ENCODE measurements at places on chromosomes 4 and X.

GRCh38 chr4:37169956-37170355 is 74.6 kb upstream of the NWD2 start:
- DNase-seq = no peak

DNA sequence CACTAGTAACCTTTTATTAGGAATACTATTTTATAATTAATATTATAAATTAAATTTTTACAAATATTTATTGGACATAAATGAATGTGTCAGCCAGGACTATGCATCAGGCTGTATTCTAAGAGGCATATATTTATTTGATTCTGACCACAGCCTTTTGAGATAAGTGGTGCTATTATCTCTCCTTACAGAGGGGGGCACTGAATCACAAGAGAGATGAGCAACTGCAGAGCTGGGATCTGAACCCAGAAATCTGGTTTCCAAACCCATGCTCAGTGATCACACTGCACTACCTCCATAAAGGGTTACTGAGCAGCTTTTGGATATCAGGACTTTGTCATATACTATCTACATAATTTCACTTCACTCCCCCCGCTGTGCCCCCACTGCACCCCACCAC is 322.0 kb downstream of the TMA16 start:
- DNase-seq = no peak

DNA sequence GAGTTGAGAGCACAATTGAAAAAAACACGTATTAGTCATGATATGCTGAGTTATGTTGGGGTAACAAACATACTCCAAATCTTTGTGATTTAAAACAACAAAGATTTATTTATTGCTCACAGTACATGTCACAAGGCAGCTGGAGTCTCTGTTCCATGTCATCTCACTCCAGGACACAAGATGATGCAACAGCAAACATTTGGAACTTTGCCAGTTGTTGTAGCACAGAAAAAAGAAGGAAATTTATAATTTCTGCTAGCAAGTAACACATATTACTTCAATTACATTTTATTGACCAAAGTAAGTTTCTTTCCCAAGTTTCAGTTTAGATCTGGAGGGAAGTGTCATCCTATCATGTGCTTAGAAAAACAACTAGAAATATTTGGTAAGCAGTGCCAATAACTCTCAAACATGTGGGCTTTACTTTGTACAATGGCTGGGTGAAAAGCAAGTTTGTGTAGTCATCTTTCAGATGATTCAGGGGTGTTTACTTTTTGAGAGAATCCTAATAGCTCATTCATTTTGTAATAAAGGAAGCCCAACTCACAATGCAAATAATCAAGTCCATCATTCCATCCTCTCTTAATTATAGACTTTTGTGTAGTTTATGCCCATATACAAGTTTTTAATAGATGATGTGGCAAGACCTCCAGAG is 452.3 kb downstream of the ZIC3 start:
- no peak for DNase-seq

DNA sequence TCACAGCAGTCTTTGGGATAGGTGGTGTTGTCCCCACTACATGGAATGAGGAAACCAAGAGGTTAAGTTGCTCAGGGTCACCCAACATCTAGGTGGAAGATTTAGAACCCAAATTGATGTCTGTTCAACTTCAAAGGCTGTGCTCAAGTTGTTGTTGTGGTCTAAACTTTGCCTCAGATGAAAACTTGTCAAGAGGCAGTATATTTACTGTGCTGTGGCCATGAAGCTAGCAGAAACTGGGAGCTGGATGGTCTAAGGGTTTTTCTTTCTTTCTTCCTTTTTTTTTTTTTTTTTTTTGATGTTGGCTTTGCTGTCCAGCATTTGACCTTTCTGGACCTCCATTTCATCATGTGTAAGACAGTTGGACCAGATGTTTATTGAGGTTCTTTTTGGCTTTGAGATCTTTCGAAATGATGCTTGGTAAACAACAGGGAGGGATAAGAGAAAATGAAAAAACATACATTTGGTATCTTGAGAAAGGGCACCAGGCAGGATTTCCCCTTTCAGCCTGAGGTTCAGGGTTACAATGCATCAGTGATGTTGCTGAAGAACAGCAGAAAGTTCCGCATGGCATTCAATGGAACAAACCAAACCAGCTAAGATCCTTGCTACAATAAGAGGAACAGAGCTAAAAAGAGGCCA is 166.2 kb upstream of the RPS6KA3 start:
- no peak for DNase-seq

DNA sequence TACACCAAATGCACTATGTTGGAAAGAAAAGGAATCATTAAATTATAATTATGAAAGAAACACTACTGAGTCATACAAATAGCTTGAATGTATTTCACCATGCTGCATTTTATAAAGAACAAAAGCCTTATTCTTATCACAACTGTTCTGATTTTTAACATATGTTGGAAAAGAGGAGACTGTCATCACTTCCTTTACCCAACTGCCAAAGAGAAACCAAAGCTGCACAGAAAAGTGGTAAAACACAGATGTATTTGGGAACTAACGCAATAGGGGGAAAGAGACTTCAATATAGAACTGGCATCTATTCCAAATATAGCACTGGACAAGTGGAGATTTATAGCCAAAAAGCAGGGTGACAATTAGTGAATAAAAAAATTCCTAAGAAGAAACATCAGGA is 181.0 kb downstream of the SPANXN3 start:
- DNase-seq = no peak

GRCh38 chr4:8468746-8469535 is 28.4 kb downstream of the TRMT44 start:
- DNase-seq = peak; percentile 51

GRCh38 chr4:74934016-74934831 is 1.3 kb downstream of the PARM1 start:
- DNase-seq = no peak

GRCh38 chrX:40485102-40485826 is 95.5 kb upstream of the ATP6AP2 start:
- no peak for DNase-seq

Measured in RWPE1 (cell line).